ENCODE measurements at places on chromosomes 5 and 9. TPM values are rescaled to one million over a fixed set of nuclear protein-coding genes. Genes with fewer than 3 reads are reported as not detected.

The COL15A1 gene
- 8.0 TPM for total RNA-seq

The COL27A1 gene
- total RNA-seq, result 13.0 TPM

The DAB2IP gene
- 54.1 TPM for total RNA-seq

The EPB41L4B gene
- 12.1 TPM for total RNA-seq

The SPOUT1 gene
- 32.1 TPM for total RNA-seq

The SPARC gene
- total RNA-seq, result 904 TPM

The ZFR gene
- 53.8 TPM for total RNA-seq

The SH3RF2 gene
- 11.5 TPM for total RNA-seq

The GLIPR2 gene
- 108 TPM for total RNA-seq

The FOXD4L4 gene
- 0.77 TPM for total RNA-seq

The TESK1 gene
- 44.0 TPM for total RNA-seq

The PAEP gene
- total RNA-seq, result not detected
